Hippocampal formation (tissue), 2 donors: ENCODE measurements at places on chromosomes 3 and 15.

DNA sequence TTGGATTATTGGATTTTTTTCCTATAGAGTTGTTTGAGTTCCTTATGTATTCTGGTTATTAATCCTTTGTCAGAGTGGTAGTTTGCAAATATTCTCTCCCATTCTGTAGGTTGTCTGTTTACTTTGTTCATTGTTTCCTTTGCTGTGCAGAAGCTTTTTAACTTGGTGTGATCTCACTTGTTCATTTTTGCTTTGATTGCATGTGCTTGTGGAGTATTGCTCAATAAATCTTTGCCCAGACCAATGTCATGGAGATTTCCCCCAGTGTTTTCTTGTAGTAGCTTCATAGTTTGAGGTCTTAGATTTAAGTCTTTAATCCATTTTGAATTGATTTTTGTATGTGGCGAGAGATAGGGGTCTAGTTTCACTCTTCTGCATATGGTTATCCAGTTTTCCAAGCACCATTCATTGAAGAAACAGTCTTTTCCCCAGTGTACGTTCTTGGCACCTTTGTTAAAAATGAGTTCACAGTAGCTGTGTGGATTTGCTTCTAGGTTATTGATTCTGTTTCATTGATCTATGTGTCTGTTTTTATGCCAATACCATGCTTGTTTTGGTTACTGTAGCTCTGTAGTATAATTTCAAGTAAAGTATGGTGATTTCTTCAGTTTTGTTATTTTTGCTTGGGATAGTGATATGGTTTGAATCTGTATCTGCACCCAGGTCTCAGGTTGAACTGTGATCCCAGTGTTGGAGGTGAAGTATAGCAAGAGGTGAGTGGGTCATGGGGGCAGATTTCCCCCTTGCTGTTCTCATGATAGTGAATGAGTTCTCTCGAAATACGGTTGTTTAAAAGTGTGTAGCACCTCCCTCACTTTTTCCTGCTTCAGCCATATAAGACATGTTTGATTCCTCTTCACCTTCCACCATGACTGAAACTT lies 46.1 kb upstream of the TNFSF10 start:
- no peak for DNase-seq

- DNase-seq = no peak
Measured at GRCh38 chr15:100714749-100715342, 112.5 kb downstream of the ASB7 start.

DNA sequence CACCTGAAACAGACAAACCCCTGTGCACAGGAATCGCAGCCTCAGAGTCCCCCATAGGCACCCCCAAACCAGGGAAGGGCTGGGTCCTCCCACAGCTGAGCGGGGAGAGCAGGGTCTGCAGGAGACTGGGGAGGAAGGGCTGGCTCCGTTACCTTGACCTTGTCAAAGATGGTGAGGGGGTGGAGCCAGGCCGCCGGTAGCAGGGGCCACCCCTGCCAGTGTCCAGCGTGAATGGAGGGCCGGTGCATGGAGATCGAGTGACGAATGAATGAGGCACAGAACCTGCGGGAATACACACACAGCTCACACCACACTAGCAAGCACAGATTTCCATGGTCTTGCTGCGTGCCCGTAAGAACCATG lies 102.2 kb downstream of the TMEM266 start:
- DNase-seq = no peak

- no peak for DNase-seq
Measured at GRCh38 chr15:74808078-74808839, 4.4 kb upstream of the LMAN1L start.

DNA sequence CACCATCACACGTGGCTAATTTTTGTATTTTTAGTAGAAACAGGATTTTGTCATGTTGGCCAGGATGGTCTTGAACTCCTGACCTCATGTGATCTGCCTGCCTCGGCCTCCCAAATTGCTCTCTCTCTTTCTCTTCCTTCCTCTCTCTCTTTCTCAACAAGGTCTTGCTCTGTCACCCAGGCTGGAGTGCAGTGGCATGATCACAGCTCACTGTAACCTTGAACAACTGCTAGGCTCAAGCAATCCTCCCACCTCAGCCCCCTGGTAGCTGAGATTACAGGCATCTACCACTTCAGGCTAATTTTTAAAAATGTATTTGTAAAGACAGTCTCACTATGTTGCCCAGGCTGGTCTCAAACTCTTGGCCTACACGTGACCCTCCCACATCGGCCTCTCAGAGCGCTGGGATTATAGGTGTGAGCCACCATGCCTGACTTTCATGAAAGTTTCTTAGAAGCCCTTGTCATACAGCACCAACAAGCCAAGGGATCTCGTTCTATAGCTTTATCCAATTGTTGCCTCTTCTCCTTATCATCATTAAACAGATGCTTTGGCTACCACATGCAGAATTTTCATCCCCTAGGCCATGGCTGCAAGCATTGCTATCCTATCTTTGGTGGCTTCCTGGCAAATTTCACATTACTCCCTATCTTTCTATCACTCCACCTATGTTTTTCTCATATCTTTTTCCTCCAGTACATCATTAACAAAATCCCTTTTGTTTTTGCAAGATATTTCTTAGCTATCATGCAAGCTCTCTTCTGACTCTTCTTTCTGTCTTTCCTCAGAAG lies 5.7 kb downstream of the CCDC32 start:
- DNase-seq = no peak

GRCh38 chr15:47288794-47289193 lies 428.5 kb upstream of the SEMA6D start:
- DNase-seq = no peak

DNA sequence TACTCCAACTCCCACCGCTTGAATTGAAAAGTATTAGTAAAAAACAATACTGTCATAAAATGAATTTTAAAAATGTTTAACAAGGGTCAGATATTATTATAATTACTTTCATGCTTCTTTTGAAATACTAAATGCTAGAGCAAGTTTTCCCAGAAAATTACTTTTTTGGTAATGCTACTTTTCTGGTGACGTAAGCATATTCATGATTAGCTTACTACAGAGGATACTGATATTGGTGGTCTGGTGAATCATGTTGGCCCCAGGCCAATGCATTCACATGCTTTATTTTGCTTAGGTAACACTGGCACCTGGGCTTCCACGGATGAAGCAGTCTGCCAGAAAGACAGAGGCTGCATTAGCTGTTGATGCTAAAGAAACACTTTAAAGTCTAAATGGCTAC lies 12.4 kb downstream of the SPATA16 start:
- DNase-seq = no peak

DNA sequence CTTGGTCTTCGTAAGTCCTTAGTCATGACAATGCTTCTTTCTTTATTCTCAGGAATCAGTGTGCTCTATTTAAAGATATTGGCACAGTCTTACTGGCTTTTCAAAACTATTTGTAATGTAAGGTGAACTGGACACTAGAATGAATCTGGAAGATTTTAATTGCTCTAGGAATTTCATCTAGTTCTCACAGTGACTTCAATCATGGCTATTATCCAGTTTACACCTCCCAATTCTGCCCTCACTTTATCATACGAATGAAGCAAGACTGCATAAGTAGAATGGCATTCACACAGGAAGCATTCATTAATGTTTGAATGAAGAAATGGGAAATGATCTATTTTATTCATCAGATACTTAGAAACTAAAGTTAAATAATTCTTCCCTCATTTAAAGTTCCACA lies 26.7 kb upstream of the DRD3 start:
- DNase-seq = no peak

DNA sequence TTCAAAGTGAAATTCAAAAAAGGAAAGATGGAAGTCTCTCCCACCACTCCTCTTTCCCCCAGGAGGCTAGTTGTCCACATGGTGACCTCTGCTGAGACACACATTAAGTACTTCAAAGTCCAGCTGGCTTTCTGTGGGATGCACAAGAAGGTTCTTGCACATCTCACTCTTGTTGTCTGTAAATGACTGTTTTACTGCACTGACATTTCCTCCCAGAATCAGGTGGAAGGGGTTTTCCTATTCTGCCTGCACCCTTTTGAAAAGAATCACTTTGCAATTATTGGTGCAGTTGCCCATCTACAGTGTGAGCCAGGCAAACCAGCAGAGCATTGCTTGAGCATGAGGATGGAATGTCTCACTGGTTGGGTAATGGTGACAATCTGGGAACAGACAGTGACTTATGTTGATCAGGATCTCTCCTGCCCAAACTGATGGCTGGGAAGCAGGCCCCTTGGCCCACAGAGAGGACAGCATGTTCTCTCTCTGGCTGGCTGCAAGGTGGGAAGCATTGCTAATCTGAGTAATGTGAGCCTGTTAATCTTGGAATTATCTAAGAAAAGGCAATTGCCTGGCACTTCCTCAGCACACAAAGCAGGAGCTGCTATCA lies 347.7 kb upstream of the SATB1 start:
- no peak for DNase-seq

DNA sequence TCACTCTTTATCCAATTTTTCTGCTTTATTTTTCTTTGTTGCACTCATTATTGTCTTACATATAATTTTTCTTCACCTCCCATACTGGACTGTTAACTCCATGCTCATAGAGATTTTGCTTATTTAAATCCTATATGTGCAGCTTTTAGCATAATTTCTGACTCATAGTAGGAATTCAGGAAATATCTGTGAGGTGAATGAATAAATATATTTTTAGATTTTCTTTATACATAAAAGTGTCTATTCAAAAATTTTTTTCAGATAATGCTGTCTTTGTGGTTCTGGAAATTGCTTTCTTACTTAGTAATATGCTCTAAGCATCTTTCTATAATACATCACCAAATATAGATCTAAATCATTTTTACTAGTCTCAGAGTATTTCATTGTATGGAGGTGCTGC lies 191.8 kb upstream of the SUCLG2 start:
- DNase-seq = no peak
